ENCODE measurements at places on chromosomes 13 and 19. TPM values are rescaled to one million over a fixed set of nuclear protein-coding genes. Genes with fewer than 3 reads are reported as not detected.

DNA sequence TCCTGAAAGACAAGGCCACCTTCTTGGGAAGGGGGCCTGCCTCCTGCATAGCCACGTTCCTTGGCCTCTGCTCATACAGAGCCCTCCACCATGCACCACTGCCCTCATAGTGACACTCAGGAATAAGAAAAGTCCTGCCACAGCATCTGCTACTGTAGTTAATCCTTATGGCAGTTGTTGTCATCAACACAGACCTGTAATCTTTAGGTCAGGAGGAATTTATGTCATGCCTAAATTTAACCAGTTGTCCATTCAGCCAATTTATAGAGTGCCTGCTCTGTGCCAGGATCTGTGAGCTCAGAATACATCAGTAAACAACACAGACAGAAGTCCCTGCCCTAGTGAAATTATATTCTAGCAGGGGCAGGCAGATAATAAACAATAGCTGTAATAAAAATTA is 44.4 kb downstream of the FAM124A start:
- no peak for ATAC-seq

DNA sequence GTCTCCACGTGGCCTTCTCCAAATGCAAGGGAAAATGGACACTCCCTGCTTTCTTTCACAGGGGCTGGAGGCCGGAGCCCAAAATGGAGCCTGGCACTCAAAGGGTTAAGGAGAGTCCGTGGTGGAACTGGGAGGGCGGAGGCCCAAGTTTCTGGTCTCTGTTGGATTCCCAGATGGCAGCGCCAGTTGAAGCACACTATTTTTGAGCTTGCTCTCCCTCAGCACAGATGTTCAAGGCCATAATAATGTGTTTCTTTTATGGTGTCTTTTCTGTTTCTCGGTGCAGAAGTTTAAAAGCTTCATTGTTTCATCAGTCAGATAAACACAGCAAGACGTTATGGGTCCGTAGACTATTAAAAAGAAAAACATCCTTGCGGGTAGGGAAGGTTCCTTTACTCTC is 67.6 kb downstream of the TNFRSF19 start:
- ATAC-seq = no peak

GRCh38 chr13:97348569-97349100 is 85.3 kb upstream of the RAP2A start:
- ATAC-seq = no peak

Gene STXBP2
- total RNA-seq = 154 TPM

Gene SKA3
- 29.5 TPM for total RNA-seq

- ATAC-seq = peak; percentile 70
These were observed 6.6 kb downstream of the ANKRD10 start for GRCh38 chr13:110907951-110908898.
